Thyroid gland (tissue), 4 donors: ENCODE measurements at places on chromosomes 1 and 21. TPM values are rescaled to one million over a fixed set of nuclear protein-coding genes. Genes with fewer than 3 reads are reported as not detected.

DNA sequence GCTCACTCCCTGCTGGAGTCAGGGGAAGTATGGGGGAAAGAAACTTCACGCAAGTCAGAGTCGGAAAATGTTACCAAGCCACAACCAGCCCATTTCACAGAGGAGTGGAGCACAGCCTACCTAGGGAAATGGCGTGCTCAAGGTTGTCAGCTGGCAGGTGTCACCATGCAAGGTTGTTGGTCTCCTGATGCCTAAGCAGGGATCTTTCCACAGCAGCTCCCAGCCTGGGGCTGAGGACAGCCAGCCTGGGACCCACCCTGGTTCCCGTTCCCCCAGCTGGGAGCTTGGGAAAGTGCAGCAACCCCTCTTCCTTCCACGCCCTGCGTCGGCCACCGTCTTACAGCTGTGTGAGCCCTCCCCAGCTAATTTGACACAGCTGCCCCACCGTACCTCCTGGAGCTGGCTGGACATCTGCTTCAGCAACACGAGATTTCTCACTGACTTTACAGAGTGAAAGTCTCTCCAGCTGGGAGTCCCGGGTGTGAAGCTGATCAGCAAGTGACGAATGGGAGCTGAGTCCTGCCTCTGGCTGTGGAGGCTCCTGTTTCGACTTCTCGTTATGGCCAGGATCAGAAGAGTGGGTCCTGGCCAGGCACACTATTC lies 224.6 kb upstream of the RAB4A start:
- no peak for DNase-seq
- H3K27me3 ChIP-seq = no peaks in the 10 kb centered on the region
- H3K27ac ChIP-seq = no peak overlapping the region
- no peak overlapping the region for H3K4me3 ChIP-seq

GRCh38 chr1:165823552-165824268 lies 3.7 kb upstream of the UCK2 start:
- peaks cover 5% of the 10 kb centered on the region for H3K4me1 ChIP-seq
- DNase-seq = no peak
- H3K4me3 ChIP-seq = no peak overlapping the region
- no peaks in the 10 kb centered on the region for H3K36me3 ChIP-seq
- no peaks in the 10 kb centered on the region for H3K27me3 ChIP-seq

DNA sequence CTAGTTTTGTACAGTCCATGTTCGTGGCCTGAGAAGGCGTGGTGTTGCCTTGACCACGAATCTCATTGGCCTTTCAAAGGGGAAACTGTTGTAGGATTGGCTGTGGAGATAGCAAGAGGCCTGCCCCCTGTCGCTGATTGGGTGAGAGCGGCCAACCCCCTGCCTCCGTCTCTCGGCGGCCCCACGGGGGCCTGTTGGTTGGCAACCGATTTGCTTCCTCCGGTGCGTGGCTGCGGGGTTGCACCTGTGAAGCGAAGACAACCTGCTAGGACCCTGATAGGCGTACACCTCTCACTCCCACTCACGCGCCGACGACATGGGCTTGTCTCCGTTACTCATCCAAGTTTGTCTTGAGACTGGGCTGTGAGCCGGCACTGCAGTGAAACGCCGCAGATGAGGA lies at the start of gene UBE2U:
Gene UBE2U (plus strand): TSS at position 204 of the 400 bp plus-strand sequence. CDS start 428 bp downstream, outside the sequence.
- no peaks in the 10 kb centered on the region for H3K4me1 ChIP-seq
- H3K36me3 ChIP-seq = no peaks in the 10 kb centered on the region
- H3K27me3 ChIP-seq = no peaks in the 10 kb centered on the region

- H3K27me3 ChIP-seq = no peaks in the 10 kb centered on the region
- H3K4me3 ChIP-seq = no peak overlapping the region
- no peaks in the 10 kb centered on the region for H3K36me3 ChIP-seq
- DNase-seq = no peak
- no peak overlapping the region for H3K27ac ChIP-seq
Measured at GRCh38 chr1:97849345-97850340, 71.2 kb downstream of the DPYD start.

DNA sequence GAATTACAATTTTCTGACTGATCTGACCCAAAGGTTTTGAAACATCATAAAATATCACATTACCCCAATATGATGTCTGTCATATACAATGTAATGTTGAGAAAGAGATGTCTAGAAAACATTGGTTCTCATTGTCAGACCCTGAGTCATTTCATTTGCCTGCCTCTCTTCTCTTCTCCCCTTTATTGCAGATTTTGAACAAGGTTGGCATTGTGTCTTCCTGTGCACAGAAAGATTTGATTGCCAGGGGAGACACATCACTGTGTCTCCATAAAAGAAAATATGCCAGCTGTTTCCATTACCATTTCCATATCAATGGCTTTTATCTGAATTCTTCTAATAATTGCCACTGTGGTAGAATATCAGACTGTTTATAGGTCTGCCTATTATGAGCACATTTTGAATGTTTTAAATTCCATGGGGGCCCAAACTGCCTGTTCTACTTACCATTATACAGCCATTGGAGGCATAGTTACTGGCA lies 65.6 kb downstream of the IFI44 start:
- H3K27me3 ChIP-seq = no peaks in the 10 kb centered on the region
- no peaks in the 10 kb centered on the region for H3K4me1 ChIP-seq
- H3K36me3 ChIP-seq = no peaks in the 10 kb centered on the region
- H3K27ac ChIP-seq = no peak overlapping the region
- no peak for DNase-seq

GRCh38 chr1:150516050-150516591 lies 569 bp downstream of the FALEC start:
- H3K27ac ChIP-seq = peak overlapping the region; percentile 5
- DNase-seq = no peak
- no peaks in the 10 kb centered on the region for H3K36me3 ChIP-seq

DNA sequence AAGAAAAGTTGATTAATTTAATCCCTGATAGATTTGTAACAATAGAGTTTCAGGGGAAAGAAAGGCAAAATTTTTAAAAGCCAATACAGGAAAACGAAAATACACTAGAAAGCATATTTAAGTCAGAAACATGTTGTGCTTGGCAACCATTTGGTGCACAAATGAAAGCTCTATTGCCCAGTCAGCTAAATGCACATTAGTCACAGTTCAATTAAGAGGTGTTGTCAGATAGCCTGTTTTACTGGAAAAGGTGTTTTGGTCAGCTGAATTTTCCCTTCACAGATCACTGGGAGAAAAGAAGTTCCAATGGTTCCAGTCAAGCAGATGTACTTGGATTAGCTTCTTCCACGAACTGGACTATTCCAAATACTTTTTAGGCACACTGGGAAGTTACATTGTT lies 25.4 kb downstream of the RGS4 start:
- H3K4me1 ChIP-seq = no peaks in the 10 kb centered on the region
- no peak overlapping the region for H3K27ac ChIP-seq
- H3K4me3 ChIP-seq = no peak overlapping the region

- no peaks in the 10 kb centered on the region for H3K27me3 ChIP-seq
- no peak overlapping the region for H3K4me3 ChIP-seq
- no peak for DNase-seq
- peaks cover 14% of the 10 kb centered on the region for H3K4me1 ChIP-seq
Measured at GRCh38 chr1:39270368-39270767, 65.9 kb downstream of the MACF1 start.

- no peaks in the 10 kb centered on the region for H3K4me1 ChIP-seq
- H3K4me3 ChIP-seq = no peak overlapping the region
- no peaks in the 10 kb centered on the region for H3K27me3 ChIP-seq
- H3K27ac ChIP-seq = no peak overlapping the region
Measured at GRCh38 chr1:76354236-76354635, 279.7 kb downstream of the ST6GALNAC3 start.

DNA sequence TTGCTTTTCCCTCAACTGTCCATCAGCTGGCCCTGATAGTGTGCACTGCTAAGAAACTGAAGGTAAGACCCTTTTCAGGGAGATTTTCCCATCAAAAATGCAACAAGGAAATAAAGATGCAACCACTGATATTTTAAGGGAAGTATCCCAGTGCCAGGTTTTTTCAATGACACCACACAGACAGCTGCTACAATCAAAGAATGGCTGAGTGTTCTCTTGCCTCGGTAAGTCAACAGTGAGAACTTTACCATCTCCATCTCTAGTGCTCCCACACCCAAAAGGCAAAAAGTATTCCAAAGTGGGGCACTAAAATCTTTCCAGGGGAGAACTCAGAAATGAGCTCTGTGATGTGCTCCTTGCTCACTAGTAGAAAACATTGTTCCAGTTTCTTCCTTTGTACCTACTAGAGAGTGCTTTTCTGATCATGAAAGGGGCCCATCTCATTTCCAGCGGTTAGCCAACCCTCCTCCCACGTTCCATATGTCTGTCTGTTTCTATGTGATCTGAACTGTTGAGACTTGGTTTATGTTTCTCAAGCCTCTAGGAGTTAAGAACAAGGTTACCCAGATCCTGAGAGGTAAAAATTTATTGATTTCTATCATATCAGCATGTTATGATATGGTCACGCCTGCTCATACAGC lies 67.6 kb upstream of the NEK2 start:
- DNase-seq = no peak
- H3K27me3 ChIP-seq = no peaks in the 10 kb centered on the region
- peaks cover 14% of the 10 kb centered on the region for H3K4me1 ChIP-seq
- H3K36me3 ChIP-seq = peaks cover 7% of the 10 kb centered on the region

DNA sequence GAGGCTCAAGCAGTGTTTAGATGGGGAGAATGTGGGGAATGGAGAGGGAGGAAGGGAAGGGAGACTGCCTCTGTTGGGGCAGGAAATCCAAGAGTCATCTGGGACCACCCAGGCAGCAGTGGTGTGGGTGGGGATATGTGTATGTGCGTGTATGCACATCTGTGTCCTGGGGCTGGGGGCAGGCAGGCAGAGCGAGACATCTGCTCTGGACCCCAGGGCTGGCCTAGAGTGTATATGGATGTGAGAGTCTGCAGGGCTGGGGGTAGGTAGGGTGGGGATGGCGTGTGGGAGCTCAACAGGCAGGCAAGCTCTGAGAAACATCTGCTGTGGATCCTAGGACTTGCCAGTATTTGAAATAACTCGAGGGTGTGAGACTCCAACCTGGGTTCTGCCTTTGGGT lies 3.5 kb downstream of the PTCH2 start:
- H3K4me1 ChIP-seq = no peaks in the 10 kb centered on the region
- no peaks in the 10 kb centered on the region for H3K27me3 ChIP-seq
- no peak overlapping the region for H3K27ac ChIP-seq
- no peaks in the 10 kb centered on the region for H3K36me3 ChIP-seq
- DNase-seq = no peak
- no peak overlapping the region for H3K4me3 ChIP-seq

DNA sequence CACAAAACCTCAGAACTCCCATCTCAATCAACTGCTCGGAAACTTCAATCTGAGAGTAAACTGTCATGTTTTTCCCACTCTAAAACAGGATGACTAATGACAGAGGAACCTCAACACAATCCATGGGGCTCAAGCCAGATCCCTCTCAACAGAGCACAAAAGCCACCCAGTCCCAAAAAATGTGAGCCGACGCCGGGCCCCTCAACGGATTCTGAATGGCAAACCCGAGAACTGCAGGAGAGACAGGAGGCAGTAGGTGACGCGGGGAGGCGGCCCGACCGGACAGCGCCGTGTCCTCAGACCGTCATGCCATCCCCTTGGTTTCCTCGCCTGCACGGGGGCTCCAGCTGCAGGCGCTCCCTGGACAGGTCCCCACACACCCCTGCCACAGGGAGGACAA lies 53.4 kb downstream of the SSBP3 start:
- DNase-seq = no peak
- H3K4me3 ChIP-seq = no peak overlapping the region
- H3K27me3 ChIP-seq = no peaks in the 10 kb centered on the region
- H3K27ac ChIP-seq = no peak overlapping the region

GRCh38 chr1:5093042-5093441 lies 438.6 kb downstream of the AJAP1 start:
- H3K4me3 ChIP-seq = no peak overlapping the region
- no peaks in the 10 kb centered on the region for H3K27me3 ChIP-seq
- no peak overlapping the region for H3K27ac ChIP-seq
- no peak for DNase-seq
- H3K4me1 ChIP-seq = no peaks in the 10 kb centered on the region
- no peaks in the 10 kb centered on the region for H3K36me3 ChIP-seq

GRCh38 chr1:153685544-153686340 lies 7.3 kb downstream of the NPR1 start:
- H3K36me3 ChIP-seq = no peaks in the 10 kb centered on the region
- H3K27ac ChIP-seq = no peak overlapping the region
- H3K27me3 ChIP-seq = no peaks in the 10 kb centered on the region
- no peaks in the 10 kb centered on the region for H3K4me1 ChIP-seq
- no peak overlapping the region for H3K4me3 ChIP-seq

GRCh38 chr1:67540025-67540732 lies 110.0 kb upstream of the SERBP1 start:
- no peak overlapping the region for H3K27ac ChIP-seq
- H3K36me3 ChIP-seq = no peaks in the 10 kb centered on the region
- no peak for DNase-seq
- peaks cover 32% of the 10 kb centered on the region for H3K4me1 ChIP-seq
- no peaks in the 10 kb centered on the region for H3K27me3 ChIP-seq
- no peak overlapping the region for H3K4me3 ChIP-seq

- no peaks in the 10 kb centered on the region for H3K4me1 ChIP-seq
- H3K4me3 ChIP-seq = no peak within 1 kb of the TSS
- no peak for DNase-seq
- H3K27ac ChIP-seq = no peak within 1 kb of the TSS
- H3K36me3 ChIP-seq = no peaks in the 10 kb centered on the region
Measured at GRCh38 chr1:196887515-196888239, at the start of gene CFHR4. TSS of gene CFHR4 (plus strand) at chr1:196888052. CDS start at chr1:196888151, 99 bp downstream.

DNA sequence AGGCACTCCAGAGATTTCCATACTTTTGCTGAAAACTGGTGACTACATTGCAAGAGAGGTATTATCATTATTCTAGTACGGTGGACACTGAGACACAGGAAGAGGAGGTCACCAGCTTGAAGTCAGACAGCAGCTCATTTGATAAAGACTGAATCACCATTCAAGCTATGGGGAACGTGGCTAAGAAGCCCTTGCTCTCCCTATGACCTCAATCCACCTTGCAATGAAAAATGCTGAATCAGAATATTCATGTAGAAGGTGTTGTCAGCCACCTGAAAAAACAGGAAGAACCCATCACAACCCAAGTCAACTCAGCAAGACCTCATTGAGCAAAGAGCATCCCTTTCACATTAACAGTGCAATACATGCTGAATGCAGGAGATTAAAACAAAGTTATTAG lies 59.0 kb upstream of the FGGY start:
- peaks cover 13% of the 10 kb centered on the region for H3K4me1 ChIP-seq
- no peak overlapping the region for H3K27ac ChIP-seq
- no peaks in the 10 kb centered on the region for H3K36me3 ChIP-seq
- H3K4me3 ChIP-seq = no peak overlapping the region
- H3K27me3 ChIP-seq = no peaks in the 10 kb centered on the region
- no peak for DNase-seq

GRCh38 chr1:29361686-29362085 lies 125.4 kb downstream of the PTPRU start:
- no peak for DNase-seq
- no peak overlapping the region for H3K4me3 ChIP-seq
- H3K4me1 ChIP-seq = no peaks in the 10 kb centered on the region
- no peaks in the 10 kb centered on the region for H3K36me3 ChIP-seq
- H3K27me3 ChIP-seq = no peaks in the 10 kb centered on the region

C21orf58 gene
- total RNA-seq = 0.89 TPM

KCNN3 gene
- total RNA-seq = 5.3 TPM

OLFML2B gene
- 12.2 TPM for total RNA-seq

PDZK1IP1 gene
- not detected for total RNA-seq

C1QA gene
- total RNA-seq = 67.6 TPM

S100A7 gene
- total RNA-seq = not detected

F13B gene
- total RNA-seq = not detected

INSRR gene
- total RNA-seq = not detected
